Activated CD8-positive, alpha-beta T cell treated with anti-CD3 and anti-CD28 coated beads, Interleukin-2, amount 10 ng/mL, durations not matched to agents 7 days and 5 days (primary cell): ENCODE measurements at places on chromosomes 1 and 21. TPM values are rescaled to one million over a fixed set of nuclear protein-coding genes. Genes with fewer than 3 reads are reported as not detected.

- no peak for DNase-seq
Observed at GRCh38 chr1:167229719-167230385, 9.2 kb downstream of the POU2F1 start.

DNA sequence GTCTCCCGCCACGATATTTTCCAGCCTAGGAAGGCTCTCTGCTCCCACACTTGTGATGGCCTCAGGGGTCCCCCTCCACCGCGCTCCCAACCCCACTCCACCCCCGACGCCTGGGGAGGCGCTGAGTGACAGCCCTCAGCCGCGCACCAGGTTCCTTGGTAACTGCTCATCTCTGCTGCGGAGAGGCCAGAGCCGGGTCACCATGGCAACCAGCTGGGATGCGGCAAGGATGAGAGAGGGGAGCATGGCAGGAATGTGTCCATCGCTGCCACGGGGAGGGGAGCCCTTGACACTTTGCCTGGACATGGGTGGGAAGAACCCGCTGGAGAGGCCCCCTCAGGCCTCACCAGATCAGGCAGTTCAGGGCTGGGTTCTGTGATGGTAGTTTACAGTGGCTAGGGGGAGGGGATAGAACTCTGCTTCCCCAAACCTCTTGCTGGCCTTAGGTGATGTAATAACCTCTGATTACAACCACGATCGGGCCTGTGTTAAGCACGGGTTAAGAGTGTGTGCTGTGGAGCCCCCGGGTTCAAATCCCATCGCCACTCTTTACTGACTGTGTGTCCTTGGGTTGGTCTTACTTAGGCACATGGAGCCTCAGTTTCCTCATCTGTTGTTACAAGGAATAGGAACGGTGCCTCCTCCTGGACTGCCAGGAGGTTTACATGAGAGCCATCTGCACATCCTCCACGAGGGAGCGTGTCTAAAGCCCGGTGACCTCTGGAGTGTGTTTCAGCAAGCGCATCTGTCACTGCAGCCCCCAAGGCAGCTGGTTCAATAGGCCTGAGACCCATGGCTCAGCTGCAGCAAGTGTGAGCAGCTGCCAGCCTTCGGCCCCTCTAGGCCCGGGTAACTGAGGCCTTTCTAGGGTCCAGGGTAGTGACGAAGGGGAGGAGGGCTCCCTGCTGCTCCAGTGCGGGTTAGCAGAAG, 6.3 kb downstream of the KIF17 start:
- DNase-seq: no peak

GRCh38 chr1:85734931-85735330, 26.7 kb upstream of the ZNHIT6 start:
- no peak for DNase-seq

DNA sequence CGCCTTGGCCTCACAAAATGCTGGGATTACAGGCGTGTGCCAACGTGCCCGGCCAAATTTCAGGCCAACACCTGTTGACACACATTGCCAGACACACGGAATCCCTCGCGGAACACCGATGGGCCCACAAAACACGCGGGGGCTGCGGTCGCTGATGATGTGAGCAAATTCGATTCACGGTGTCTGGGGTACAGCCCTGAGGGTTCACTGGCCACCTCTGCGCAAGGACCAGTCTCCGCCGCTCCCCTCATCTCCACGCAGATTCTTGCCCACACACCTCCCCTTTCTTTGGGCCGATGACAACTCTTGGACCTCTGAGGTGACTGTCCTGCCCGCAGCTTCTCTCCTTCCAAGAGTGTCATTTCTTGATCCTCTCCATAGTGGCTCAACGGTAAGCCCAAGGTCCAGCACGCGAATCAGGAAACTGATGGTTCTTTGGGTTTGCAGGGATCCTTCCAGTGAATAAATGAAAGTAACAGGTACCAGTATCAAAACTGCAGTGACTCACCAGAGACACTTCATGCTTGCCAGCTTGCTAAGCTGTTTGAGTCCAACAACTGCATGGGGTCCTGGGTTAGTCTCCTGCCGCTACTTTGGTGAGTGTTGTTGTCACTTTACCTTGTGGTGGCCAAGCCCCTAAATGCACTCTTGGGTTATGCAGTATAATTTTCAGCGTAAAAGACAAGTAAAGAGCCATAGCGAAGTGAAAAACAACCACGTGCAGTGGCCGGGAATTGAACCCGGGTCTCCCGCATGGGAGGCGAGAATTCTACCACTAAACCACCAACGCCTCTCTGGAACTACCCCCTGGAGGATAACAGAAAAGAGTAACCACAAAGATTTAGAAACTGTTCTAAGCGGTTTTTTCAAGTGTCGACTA, 11.0 kb upstream of the RNU1-3 start:
- DNase-seq: peak; percentile 60

- DNase-seq: no peak
Observed at GRCh38 chr1:11514366-11514765, 35.4 kb downstream of the DISP3 start.

- DNase-seq: peak; percentile 47
Observed at GRCh38 chr1:206909161-206909882, 12.1 kb downstream of the IL24 start.

DNA sequence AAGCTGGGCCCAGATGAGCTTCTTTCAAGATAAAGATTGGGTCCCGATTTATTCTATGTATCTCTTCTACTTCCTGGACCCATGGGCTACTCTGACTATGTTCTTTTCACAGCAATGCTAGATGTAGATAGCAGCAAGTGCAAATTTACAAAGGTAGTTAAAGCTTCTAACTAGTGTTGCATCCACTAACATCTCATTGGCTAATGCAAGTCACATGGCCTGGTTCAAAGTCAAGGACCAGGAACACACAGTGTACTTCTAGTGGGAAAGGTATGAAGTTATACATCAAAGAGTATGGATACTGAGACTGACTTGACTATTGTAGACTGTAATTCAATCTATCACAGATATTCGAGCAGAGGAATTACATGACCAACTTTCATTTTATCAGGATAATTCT, 588.8 kb downstream of the PLA2G4A start:
- no peak for DNase-seq

DNA sequence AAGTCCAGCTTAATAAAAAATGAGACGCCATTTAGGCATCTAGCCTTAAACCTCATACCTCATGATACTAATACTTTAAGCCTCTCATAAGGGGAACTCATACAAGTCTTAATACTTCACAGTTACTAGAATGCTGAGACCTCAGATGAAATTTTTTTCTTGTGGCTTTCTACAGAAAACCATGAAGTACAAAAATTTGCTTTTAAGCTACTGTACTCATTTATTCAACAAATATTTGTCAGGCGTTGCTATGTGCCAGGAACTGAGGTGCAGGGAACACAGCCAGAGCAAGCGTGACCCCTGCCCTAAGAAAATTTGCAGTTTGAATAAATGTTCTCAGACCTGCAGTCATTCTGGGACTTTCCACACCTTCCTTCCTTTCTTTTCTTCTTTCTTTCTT, 150.6 kb downstream of the MRPL39 start:
- DNase-seq: peak; percentile 36

GRCh38 chr1:223188618-223189356, 45.7 kb upstream of the TLR5 start:
- no peak for DNase-seq

DNA sequence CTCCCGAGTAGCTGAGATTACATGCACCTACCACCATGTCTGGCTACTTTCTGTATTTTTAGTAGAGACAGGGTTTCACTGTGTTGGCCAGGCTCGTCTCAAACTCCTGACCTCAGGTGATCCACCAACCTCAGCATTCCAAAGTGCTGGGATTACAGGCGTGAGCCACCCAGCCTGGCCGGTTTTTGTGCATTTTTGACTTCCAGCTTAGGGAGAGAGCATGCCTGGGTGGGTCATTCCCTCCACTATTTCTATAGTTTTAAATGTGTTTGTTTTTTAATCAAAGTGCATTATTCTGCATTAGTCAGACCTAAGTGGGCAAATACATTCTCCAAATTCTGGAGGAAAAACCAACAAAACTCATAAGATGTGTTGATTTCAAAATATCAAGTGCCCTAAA, 207.4 kb upstream of the NRIP1 start:
- no peak for DNase-seq

- DNase-seq: no peak
Observed at GRCh38 chr1:155272466-155273342, 600 bp downstream of the CLK2 start.

DNA sequence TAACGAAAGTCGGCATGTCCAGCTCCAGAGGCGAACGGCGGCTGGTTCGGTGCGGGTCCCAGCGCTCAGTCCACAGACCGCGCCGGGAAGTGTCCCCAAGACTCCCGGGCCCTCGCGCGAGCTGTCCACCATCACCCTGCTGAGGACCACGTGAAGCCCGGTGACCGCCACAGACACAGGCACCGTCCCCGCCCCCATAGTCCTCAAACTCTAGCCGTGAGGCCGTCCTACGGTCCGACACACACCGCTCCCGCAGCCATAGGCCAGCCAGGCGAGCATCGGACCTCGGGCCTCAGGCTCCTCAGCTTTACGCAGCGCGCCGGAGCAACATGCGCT, 535 bp downstream of the SETD4 start:
- DNase-seq: no peak

DNA sequence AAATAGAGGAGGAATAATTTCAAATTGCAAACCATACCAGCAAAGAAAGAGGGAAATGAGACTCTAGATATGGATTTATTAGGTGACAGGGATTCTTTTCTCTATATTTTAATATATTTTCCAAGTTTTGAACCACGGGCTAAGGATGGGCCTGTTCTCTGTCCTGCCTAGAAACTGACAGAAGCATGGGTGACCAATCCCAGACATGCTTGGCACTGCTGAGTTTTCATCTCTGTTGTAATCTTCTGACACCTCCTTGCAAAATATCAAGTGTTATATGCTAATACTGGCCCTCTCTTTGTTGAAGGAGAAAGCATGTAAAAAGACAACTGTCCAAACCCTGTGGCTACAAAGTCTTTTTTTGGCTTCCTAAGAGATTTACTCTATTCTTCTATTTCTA, 774 bp upstream of the ANGPTL7 start:
- DNase-seq: no peak

DNA sequence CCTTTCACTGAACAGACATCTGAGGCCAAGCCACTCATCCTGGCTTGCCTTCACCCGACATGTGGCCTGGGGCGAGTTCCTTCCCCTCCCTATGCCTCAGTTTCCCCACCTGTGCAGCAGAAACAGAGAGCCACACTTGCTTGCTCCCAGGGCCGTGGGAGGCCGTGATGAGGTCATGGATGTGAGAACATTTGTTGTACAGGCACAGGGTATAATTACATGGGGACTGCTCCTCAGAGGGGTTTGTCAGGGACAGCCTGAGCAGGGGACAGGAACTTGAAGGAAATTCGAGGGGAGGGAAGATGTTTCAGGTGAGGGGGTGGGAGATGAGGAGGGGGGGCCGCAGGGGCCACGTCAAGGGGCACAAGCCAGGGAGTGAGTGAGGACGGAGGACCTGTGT, 56.1 kb downstream of the ALPL start:
- DNase-seq: no peak

DNA sequence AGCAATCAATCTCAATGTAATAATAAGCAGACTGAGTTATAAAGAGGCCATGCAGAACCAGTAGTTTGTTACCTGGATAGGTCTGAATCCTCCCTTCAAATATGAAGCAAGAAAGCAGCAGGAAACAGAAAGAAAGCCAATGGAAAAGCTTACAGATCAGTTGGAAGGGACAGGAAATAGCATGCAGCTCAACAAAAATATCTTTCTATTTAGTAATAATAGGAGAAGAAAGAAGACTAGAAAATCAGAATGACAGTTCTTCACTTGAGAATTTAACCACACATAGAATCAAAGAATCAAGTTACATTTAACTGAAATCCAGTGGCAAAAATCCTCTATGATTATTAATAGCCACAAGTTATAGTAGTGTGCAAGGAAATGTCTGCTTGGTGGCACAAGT, 194.4 kb downstream of the EIF4G3 start:
- no peak for DNase-seq

DNA sequence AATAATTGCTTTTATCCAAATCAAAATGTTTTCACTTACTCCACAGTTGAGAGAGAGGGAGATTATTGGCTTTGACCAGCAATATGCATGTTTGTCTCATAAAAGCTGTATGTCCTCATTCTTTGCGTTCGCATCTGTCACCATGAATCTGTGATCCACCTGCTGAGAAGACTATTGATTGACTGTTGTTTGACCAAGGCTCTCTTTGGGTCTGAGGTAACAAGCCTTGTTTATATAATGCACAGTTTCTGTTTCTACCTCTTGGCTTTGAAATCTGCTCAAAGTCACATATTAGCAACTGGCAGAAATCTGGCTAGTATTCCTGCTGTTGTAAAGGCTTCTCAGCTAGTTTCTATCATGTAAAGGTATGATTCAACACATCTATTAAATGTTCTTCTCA, 157.0 kb downstream of the LYPLAL1 start:
- no peak for DNase-seq

- no peak for DNase-seq
Observed at GRCh38 chr21:25887646-25888306, 153.0 kb downstream of the GABPA start.

DNA sequence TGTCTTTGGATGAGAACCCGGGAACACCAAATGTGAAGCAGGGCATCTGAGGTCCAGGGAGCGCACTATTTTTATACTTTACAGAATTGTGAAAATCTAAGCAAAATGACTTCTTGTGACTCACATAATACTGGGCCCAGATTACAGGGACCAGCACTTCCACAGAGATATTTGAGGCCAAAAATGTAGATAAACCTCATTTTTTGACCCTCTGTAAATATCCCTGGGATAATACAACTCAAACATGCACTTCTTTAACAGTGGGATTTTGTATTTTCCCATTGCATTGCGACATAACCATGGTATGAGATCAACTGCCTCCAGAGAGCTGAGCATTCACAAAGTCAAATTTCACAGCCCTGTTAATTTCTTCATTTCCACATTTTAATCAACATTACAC, 289.4 kb upstream of the ADGRL4 start:
- DNase-seq: no peak

DNA sequence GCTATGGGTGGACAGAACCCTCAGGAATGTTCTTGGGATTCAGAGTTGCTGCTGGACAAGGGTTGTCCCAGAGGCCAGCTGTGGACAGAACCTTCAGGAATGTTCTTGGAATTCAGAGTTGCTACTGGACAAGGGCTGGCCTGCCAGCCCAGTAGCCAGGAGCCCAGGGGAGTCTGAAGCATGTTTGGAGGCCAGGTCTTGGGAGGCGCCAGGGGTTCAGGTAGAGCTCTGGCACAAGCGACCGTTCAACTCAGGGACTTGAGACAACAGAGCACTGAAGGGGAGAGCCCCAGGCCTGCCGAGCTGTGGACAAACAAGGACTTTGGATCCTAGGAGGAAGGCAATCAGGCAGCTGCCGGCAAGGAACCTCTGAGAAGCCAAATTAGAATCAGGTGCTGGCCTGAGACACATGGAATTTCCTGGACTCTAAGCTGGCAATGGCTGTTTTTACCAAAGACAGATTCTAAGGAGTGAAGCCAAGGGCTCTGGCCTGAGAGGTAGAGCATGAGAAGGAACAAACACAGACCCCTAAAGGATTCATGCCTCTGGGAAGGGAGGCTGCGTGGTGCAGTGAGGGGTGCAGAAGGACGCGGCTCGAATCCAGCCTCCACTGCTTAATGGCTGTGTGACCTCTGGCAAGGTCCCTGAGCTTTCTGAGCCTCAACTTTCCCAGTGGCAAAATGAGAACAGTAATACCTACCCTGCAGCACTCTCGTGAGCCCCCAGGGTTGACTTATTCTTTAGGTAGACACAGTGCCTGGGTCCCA, 13.4 kb downstream of the PLA2G5 start:
- no peak for DNase-seq

KCNA3 gene
- 49.0 TPM for total RNA-seq

ENTREP3 gene
- 29.3 TPM for total RNA-seq

CFAP57 gene
- not detected for total RNA-seq

RASSF5 gene
- 192 TPM for total RNA-seq

TNFAIP8L2 gene
- 20.0 TPM for total RNA-seq

HSF2BP gene
- 0.24 TPM for total RNA-seq

FAM163A gene
- not detected for total RNA-seq

OR6Y1 gene
- not detected for total RNA-seq

KMO gene
- not detected for total RNA-seq

CLDN19 gene
- not detected for total RNA-seq

SPATA1 gene
- total RNA-seq: 3.4 TPM
